ENCODE measurements at places on chromosomes 11 and 22. TPM values are rescaled to one million over a fixed set of nuclear protein-coding genes. Genes with fewer than 3 reads are reported as not detected.

DNA sequence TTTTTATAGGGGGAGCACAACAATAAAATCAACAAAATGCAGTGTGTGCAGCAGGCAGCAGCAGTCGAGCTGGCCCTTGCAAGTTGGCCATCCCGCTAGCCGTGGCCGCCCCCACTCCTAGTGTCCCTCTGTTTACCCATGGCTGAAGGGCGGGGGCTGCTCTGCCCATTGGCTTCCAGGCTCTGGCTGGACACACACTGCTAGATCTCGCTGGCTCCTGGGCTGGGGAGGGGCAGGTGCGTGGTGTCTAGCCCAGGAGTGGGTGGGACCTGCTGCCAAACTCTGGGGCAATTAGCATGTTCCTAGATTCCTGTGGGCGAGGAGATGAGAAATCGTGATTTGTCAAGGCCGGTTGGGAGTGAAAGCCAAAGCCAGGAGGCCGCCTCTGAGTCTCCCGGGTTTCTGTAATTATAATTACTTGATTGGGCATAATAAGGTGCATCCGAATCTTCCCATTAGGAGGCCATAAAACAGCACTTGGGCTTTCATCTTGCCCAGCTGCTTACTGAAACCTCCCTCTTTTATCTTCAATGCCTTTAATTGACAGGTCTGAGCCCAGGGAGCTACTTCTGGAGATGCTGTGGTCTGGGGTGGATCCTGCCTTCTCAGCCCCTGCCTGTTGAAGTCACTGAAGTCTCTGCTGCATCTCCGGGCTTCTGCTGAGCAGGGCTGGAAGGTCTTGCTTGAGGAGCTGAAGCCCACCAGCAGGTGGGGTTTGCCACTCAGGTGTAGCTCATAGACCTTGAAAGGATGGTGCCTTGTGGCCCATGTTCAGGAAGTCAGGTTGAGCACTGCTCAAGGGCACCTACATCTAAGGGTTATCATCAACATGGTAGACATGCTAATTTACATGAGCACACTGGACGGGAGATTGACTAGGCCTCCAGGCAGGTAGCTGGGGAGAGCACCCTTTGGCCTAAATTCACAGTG, 44.5 kb upstream of the DKK3 start:
- DNase-seq = no peak

DNA sequence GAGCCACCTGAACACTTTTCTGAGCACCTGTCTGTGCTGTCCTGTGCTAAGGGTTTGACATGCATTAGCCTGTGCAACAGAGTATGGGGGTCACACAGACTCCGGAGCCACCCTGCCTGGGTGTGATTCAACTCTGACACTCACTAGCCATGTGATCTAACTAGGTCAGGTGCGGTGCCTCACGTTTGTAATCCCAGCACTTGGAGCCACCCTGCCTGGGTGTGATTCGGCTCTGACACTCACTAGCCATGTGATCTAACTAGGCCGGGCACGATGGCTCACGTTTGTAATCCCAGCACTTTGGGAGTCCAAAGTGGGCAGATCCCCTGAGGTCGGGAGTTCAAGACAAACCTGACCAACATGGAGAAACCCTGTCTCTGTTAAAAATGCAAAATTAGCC, 11.4 kb downstream of the UBE2L6 start:
- no peak for DNase-seq

The CCDC15 gene
- 2.6 TPM for total RNA-seq

- peak; percentile 69 for DNase-seq
These were observed 15.2 kb downstream of the DDX17 start for GRCh38 chr22:38490915-38491314.

DNA sequence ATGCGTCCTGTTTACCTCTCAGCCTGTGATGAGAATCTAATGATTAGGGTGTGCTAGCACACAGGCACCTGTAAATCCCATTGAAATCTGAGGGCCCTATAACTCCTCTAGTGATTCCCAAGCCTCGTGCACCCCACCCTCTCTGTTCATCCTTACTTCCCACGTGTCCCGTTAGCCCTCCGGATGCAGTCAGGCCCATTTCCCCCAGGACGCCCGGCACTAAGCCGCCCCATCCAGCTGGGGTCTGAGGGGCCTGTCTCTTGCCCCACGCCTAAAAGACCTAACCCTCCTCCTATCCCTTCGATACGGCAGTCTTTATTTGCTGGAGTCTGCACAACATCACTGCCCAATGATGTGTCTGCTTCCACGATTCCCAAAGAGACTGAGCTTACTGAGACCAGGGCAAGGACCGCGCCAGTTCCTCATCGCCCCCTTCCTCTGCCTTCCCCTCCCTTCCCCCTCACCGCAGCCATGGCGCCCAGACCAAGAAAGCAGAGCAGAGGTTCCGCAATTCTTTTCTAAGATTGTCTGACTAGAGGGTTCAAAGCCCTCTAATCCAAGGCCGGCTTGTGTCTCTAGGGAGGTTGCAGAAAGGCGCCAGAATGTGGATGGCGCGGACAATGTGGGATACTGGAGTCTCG, 1.1 kb upstream of the FADS2 start:
- no peak for DNase-seq

- no peak for DNase-seq
These were observed 18.8 kb downstream of the BBOX1 start for GRCh38 chr11:27059431-27059830.

DNA sequence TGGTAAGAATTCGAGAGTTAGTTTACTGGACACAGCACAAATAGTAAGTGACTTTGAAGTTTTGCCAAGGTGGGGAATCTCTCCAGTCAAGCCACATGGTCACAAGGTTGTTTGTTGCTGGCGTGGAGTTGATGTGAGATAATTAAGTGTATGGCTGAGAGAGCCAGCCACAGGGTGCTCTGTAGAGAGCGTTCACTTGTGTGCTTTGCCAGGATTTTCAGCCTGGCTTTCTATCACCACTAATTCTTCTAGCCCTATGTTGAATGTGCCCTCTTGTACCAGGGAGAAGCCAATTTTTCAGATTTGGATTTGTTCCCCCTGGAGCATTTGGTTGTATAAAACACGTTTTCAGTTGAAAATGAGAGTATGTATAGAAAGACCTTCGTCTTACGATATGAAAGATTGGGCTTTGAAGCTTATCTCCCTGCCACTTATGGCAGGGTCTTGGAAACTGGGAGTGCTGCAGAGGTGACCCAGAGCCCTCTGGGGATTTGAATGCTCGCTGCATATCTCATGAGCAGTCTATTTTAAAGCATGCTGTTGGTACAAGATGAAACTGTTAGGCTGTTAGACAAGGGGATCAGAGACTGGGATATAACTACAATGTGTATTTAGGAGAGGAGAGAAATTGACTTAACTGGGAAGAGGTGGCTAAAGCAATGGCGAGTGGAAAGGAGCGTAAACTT, 28.6 kb downstream of the CSRP3 start:
- DNase-seq = no peak

GRCh38 chr11:83467837-83468236, 181.7 kb upstream of the CCDC90B start:
- DNase-seq = no peak

GRCh38 chr11:121067026-121067425, 34.0 kb upstream of the TECTA start:
- no peak for DNase-seq

- DNase-seq = peak; percentile 49
These were observed 93.6 kb downstream of the FEZ1 start for GRCh38 chr11:125402435-125402834.

DNA sequence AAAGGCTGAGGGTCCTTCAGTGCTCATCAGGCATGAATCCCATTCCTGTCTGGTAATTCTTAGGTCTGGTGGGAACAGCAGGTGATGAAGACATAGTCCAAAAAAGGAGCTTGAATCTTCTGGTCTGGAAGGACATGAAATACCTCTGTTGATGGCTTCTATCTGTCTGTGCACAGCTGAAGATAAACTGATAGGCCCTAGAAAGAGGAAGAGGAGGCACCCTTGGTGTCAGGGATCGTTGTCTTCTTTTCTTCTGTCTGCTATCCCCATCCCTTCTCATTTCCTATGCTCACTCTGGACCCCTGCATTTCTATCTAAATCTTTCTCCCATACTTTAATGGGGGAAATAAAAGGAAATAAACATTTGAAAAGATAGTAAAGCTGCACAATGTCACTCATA, 9.4 kb downstream of the AGBL2 start:
- no peak for DNase-seq

The CASP12 gene
- 0.43 TPM for total RNA-seq

The GRAP2 gene
- under 0.01 TPM for total RNA-seq

GRCh38 chr11:3167143-3168119, 2.3 kb upstream of the OSBPL5 start:
- DNase-seq = no peak

The PLEKHA7 gene
- total RNA-seq = 0.64 TPM

DNA sequence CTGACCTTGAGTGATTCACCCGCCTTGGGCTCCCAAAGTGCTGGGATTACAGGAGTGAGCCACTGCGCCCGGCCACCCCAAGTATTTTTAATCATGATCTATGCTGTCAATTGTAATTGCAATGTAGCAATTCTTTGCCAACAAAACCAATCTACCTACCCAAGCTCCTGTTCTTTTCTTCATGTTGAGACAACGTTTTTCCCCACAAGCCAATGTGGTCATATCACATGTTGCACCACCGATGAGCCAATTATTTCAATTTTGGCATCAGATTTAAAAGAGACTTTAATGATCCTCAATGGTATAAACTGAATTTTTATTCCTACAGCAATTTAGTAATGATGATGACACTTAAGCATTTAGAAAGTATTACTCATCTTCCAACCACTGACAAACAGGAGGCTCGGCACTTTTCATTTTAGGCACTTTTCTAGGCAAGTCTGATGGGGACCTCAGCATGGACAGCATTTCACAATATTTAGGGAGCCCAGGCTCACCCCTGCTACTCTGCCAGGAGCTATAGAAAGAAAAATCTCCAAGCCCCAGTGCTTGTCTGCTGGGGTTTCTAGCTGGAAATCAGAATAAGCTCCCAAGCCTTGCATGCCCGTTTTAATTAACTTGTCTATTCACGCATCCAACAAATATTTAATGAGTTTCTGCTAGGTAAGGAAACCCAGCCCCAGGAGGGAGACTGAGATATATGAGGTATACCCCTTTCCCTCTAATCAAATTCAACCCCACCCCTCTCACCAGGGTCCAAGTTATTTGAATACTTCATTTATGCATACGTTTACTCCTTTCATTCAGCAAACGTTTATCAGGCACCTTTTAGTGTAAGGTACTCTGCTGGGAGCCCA, 291.4 kb downstream of the ST3GAL4 start:
- DNase-seq = no peak

GRCh38 chr11:129331871-129332274, 43.8 kb upstream of the BARX2 start:
- peak; percentile 73 for DNase-seq

- DNase-seq = no peak
These were observed 188 bp upstream of the MTNR1B start for GRCh38 chr11:92969293-92969633.

DNA sequence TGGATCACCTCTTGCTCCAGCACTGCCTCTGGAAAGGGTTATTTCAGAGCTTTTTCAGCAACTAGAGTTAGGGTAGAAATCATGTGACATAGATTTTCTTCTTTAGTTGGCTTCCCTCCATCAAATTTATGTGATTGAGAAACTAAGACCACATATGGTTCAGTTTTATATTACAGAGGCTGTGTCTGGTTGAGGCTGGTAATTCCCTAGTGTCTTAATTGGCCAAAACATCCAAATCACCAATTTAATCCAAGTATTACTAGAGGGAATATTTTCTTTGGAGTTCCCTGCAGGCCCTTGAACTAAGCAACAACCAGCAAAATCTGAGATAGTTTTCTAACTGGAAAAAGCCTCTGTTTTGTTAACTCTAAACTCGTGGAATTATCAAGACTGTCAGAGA, 136.3 kb downstream of the ARHGAP42 start:
- peak; percentile 73 for DNase-seq

GRCh38 chr11:110886288-110886970, 174.2 kb upstream of the ARHGAP20 start:
- DNase-seq = no peak

- no peak for DNase-seq
These were observed 201.5 kb downstream of the SOX6 start for GRCh38 chr11:16154715-16155396.

The MYRF gene
- total RNA-seq = 2.6 TPM

DNA sequence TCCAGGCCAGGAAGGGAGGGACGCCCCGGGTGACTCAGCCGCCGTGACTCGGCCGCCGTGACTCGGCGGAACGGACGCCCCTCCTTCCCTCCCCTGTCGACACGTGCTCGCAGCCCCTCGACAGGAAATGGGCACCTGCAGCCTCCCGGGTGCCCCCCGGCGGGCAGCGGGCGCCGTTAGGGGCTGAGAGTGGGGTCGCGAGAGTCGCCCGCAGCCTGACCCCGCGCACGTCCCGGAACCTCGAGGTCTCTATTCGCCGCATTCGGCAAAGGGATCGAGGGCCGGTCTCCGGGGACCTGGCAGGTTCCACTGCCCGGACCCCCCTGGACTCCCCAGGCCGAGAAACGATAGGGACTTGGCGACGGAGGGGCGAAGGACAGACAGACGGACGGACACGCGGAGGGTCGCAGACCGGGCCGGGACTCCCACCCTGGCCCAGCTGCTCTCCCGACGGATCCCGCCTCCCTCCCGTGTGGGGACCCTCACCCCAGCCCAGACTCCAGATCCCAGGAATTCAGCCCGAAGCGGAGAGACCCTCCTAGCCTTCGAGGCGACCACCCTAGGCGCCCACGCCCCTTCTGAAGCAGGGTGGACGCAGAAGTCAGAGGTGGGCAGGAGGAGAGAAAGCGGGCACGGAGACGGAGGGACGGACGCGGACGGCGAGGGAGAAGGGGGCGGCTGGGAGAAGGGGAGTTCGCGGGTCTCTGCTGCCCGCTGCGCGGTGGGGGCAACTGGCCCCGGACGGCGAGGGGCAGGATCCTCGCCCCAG, 648 bp downstream of the FOSL1 start:
- DNase-seq = peak; percentile 82

- DNase-seq = no peak
These were observed 2.2 kb upstream of the BRSK2 start for GRCh38 chr11:1387521-1387920.

The EXPH5 gene
- 2.2 TPM for total RNA-seq

- no peak for DNase-seq
These were observed 20.3 kb upstream of the FAM181B start for GRCh38 chr11:82753921-82754320.

GRCh38 chr11:36261094-36261493, 28.1 kb downstream of the COMMD9 start:
- DNase-seq = no peak

The AGBL2 gene
- 1.3 TPM for total RNA-seq

- DNase-seq = peak; percentile 75
These were observed 154.2 kb upstream of the TTC12 start for GRCh38 chr11:113159988-113160807.

GRCh38 chr11:113201054-113201818, 113.1 kb upstream of the TTC12 start:
- DNase-seq = no peak

The RASD2 gene
- not detected for total RNA-seq

Measured in fibroblast of villous mesenchyme (primary cell).